Activated B cell treated with CpG ODN at 0.5 μM for 24 hours (primary cell): ENCODE measurements at places on chromosomes 5 and 9. TPM values are rescaled to one million over a fixed set of nuclear protein-coding genes. Genes with fewer than 3 reads are reported as not detected.

ROPN1L gene
- total RNA-seq: 0.49 TPM in 1 of 2 replicates, not detected in the other

GPX8 gene
- total RNA-seq: not detected in 2 replicates

LECT2 gene
- not detected in 2 replicates for total RNA-seq

BAAT gene
- not detected in 2 replicates for total RNA-seq

DOCK8 gene
- 207 and 219 TPM in 2 replicates for total RNA-seq

PAEP gene
- not detected in 2 replicates for total RNA-seq

STKLD1 gene
- 0.37 and 0.44 TPM in 2 replicates for total RNA-seq

ARL14EPL gene
- not detected in 2 replicates for total RNA-seq

DMRT3 gene
- not detected in 2 replicates for total RNA-seq

DNA sequence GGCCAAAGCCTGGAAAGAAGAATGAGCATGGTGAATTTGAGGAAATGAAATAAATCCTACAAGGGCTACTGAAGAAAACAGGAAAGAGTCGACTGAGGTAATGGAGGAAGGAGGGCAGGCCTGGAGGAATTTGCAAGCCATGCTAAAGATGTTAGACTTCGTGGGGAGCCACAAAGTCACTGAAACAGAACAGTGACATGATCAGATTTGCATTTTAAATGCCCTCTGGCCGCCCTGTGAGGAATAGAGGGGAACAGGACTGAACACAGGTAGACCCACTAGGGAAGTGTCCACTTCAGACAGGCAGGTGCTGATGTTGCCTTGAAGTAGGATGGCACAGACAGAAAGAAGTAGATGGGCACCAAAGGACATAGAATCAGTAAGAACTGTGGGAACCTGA lies 42.8 kb upstream of the RLN1 start:
- DNase-seq: no peak
- peaks cover 17% of the 10 kb centered on the region for H3K4me1 ChIP-seq
- peak overlapping the region; percentile 12 for H3K4me3 ChIP-seq
- peaks cover 31% of the 10 kb centered on the region for H3K36me3 ChIP-seq
- no peaks in the 10 kb centered on the region for H3K27me3 ChIP-seq

- no peaks in the 10 kb centered on the region for H3K4me1 ChIP-seq
- peaks cover 84% of the 10 kb centered on the region for H3K36me3 ChIP-seq
- no peak overlapping the region for H3K4me3 ChIP-seq
- DNase-seq: no peak
- H3K27ac ChIP-seq: no peak overlapping the region
These were observed 155.0 kb downstream of the MAN2A1 start for GRCh38 chr5:109844695-109845094.

- H3K27ac ChIP-seq: peak overlapping the region; percentile 19
- no peaks in the 10 kb centered on the region for H3K36me3 ChIP-seq
- H3K4me3 ChIP-seq: peak overlapping the region; percentile 39
- H3K4me1 ChIP-seq: peaks cover 36% of the 10 kb centered on the region
- H3K27me3 ChIP-seq: no peaks in the 10 kb centered on the region
These were observed 26.3 kb upstream of the PTGER4 start for GRCh38 chr5:40653221-40654022.

- H3K4me1 ChIP-seq: no peaks in the 10 kb centered on the region
- DNase-seq: no peak
- no peaks in the 10 kb centered on the region for H3K27me3 ChIP-seq
- no peak overlapping the region for H3K27ac ChIP-seq
These were observed 591.8 kb upstream of the CLINT1 start for GRCh38 chr5:158450751-158451171.

DNA sequence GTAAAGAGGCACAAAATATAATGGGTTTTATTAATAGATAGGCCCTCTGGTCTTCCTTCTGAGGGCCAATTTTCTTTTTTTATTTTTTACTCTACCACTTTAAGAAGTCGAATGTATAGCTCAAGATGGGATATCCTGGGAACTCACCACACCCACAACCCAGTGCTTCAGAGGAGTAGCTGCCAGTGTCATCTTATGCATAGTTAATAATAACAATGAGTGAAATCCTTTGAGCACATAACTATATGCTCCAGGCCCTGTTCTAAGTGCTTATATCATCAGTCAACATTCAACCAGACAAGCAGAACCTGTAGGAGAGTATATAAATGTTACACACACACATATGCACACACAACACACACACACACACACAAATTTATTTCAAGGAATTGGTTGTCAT lies 150.3 kb upstream of the ACTBL2 start:
- no peak overlapping the region for H3K4me3 ChIP-seq
- H3K4me1 ChIP-seq: no peaks in the 10 kb centered on the region
- DNase-seq: no peak
- H3K27ac ChIP-seq: no peak overlapping the region

GRCh38 chr9:87109231-87109631 lies 161.9 kb upstream of the GAS1 start:
- H3K27me3 ChIP-seq: no peaks in the 10 kb centered on the region
- no peak overlapping the region for H3K4me3 ChIP-seq
- DNase-seq: no peak
- no peak overlapping the region for H3K27ac ChIP-seq
- H3K4me1 ChIP-seq: no peaks in the 10 kb centered on the region
- H3K36me3 ChIP-seq: no peaks in the 10 kb centered on the region

DNA sequence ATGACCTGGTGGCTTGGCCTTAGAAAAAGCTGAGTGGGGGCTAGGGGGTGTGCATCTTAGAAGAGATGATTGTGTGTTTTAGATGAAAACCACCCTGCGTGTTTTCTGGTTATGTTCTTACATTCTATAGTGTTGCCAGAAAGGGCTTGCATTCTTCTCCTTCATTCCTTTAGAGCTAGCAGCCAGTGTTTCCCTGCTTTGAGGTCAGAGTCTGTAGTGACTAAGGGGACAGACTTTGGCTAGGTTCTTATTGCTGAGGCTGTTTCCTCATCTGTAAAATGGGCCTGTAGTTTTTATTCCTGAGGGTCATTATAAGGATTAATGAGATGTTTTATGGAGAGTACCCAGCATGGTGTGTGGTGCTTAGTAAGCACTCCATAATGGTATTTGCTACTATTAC lies 6.4 kb downstream of the MAST4 start:
- H3K27ac ChIP-seq: no peak overlapping the region
- peaks cover 10% of the 10 kb centered on the region for H3K4me1 ChIP-seq
- H3K27me3 ChIP-seq: peaks cover 8% of the 10 kb centered on the region
- DNase-seq: no peak
- H3K4me3 ChIP-seq: no peak overlapping the region

DNA sequence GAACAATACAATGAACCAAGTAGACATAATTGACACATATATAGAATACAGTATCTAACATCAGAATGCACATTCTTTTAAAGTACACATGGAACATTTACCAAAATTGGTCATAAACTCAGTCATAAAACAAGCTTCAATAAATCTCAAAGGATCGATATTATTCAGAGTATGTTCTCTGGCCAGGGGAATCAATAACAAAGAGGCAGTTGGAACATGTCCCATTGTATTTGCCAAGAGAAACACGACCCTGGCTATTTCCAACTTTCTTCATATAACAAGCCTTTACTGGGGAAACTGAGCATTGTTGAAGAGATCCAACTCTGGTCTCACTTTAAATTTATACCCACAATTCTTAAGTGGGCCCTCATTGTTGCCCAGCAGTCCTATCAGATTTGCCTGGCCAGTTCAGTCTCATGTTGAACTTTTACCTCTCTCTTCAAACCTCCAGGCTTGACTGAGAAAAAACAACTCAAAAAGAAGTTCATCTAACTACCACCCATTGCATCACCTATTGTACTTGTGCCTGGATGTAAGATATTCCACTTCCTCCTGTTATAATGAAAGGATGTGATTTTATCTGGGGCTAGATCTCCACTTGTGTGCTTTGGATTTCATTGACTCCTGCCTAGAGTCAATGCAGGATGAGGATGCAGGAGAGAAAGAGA lies 162.5 kb downstream of the HSPA4 start:
- H3K27me3 ChIP-seq: peaks cover 2% of the 10 kb centered on the region
- H3K4me3 ChIP-seq: no peak overlapping the region
- H3K27ac ChIP-seq: no peak overlapping the region

DNA sequence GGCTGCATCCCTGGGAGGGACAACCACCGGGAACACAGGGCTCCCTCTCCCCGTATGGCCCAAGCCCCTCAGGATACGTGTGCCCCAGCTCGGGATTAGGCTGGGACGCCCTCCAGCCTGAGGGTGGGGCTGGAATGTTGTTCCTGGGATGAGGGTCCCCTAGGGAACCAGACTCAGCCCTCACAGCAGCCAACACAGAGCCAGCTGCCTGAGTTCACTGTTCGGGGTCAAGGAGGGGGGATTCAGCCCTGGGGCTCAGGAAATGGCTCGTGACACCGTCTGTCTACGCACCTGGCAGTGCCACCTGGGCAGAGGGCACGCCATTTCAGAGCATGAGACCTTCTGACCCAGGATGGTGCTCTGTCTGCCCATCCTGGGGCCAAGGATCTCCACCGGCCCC lies 8.9 kb downstream of the RNF44 start:
- H3K4me3 ChIP-seq: no peak overlapping the region
- DNase-seq: no peak
- peak overlapping the region; percentile 24 for H3K27ac ChIP-seq
- peaks cover 37% of the 10 kb centered on the region for H3K36me3 ChIP-seq

GRCh38 chr9:26744191-26744965 lies 148.2 kb downstream of the CAAP1 start:
- DNase-seq: no peak
- H3K27ac ChIP-seq: no peak overlapping the region
- no peaks in the 10 kb centered on the region for H3K36me3 ChIP-seq
- no peaks in the 10 kb centered on the region for H3K4me1 ChIP-seq
- no peak overlapping the region for H3K4me3 ChIP-seq

GRCh38 chr5:28104080-28104479 lies 1065.7 kb upstream of the CDH9 start:
- no peaks in the 10 kb centered on the region for H3K4me1 ChIP-seq
- no peaks in the 10 kb centered on the region for H3K36me3 ChIP-seq
- H3K27ac ChIP-seq: no peak overlapping the region
- DNase-seq: no peak
- no peaks in the 10 kb centered on the region for H3K27me3 ChIP-seq

DNA sequence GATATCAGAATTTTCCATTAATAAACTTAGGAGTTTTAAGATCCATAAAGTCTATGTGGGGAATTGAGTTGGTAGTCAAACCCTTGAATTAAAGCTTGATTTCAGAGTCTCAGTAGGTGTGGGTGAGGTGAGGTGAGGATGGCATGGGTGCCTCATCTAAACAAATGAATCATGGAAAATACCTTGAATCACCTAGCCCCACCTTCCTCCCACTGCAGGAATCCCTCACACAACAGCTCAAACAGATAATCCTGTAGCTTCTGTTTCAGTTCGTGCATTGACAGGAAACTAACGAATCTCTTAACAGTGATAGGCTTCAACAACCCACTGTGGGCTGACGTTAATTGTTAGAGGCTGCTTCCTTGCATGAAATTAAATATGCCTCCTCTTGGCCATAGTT lies 185.0 kb downstream of the SREK1 start:
- H3K36me3 ChIP-seq: no peaks in the 10 kb centered on the region
- no peak for DNase-seq
- H3K4me1 ChIP-seq: no peaks in the 10 kb centered on the region
- H3K4me3 ChIP-seq: no peak overlapping the region
- H3K27ac ChIP-seq: no peak overlapping the region

DNA sequence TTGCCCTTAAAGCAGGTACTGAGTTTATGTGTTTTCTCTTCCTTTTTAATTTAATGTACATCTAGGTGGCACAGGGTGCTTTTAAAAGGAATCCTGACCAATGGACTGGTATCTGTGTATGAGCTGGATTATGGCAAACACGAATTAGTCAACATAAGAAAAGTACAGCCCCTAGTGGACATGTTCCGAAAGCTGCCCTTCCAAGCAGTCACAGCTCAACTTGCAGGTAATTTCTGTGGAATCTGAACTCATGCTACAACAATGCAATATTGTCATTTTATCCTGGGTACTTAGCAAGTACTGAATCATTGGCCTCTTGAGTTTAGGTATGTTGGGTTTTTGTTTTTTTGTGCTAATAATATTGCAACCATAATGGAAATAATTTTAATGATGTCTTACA lies 14.4 kb upstream of the TMOD1 start:
- no peaks in the 10 kb centered on the region for H3K27me3 ChIP-seq
- H3K36me3 ChIP-seq: peaks cover 74% of the 10 kb centered on the region
- H3K4me1 ChIP-seq: no peaks in the 10 kb centered on the region
- no peak overlapping the region for H3K27ac ChIP-seq
- DNase-seq: no peak

GRCh38 chr9:77731008-77731698 lies 83.0 kb upstream of the GNA14 start:
- no peaks in the 10 kb centered on the region for H3K27me3 ChIP-seq
- no peak for DNase-seq
- no peaks in the 10 kb centered on the region for H3K36me3 ChIP-seq
- no peak overlapping the region for H3K27ac ChIP-seq

DNA sequence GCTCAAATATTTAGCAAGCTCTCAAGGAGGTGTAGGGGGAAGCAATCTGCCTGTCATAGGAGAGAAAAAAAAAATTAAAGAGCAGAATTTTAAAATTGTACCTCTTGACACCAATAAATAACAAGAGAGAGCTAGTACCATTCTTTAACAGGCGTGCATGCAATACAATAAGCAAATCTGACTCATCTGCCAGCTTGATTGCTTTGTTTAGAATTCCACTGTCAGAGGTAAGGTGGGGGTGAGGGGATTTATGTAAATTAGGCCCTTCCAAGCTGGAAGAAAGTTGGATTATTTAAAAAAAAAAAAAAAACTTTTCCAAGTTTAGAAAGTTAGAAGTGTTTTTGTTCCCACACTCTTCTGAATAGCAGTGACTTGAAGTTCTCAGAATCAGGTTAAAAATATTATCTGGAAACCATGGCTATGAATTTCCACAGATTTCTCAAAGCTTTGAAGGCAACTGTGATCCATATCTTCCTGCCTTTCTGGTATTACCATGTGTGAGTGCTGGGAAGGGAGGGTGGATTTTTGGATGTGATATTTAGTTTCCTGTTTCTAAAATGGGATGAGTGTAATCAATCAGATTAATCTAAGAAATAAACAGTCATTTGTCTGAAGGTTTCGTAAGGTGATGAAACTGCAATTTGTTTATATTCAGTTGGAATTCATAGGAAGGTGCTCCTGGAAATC lies 477.5 kb downstream of the TLE4 start:
- H3K27me3 ChIP-seq: no peaks in the 10 kb centered on the region
- H3K4me3 ChIP-seq: no peak overlapping the region

DNA sequence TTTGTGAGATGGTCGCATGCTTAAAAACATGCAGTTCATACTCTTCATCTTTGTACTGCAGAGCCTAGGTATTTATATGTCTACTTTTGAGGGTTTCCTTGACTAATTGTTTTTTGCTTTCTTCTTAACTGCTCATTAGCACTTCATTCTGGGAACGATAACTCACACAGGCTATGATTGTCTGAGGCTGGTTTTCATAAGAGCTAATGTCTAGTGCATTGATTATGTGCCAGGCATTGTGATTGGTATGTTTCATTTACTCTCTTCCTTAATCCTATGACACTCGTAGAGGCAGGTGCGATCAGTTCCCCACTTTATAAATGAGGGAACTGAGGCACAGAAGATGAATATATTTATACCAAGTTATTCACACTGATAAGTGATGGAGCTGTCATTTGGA lies 93.6 kb downstream of the INSYN2B start:
- DNase-seq: no peak
- no peak overlapping the region for H3K27ac ChIP-seq
- no peak overlapping the region for H3K4me3 ChIP-seq
- peaks cover 72% of the 10 kb centered on the region for H3K36me3 ChIP-seq
- peaks cover 6% of the 10 kb centered on the region for H3K4me1 ChIP-seq

- peaks cover 40% of the 10 kb centered on the region for H3K27me3 ChIP-seq
- peak overlapping the region; percentile 7 for H3K4me3 ChIP-seq
- no peak overlapping the region for H3K27ac ChIP-seq
- DNase-seq: no peak
These were observed 7.3 kb upstream of the FOXB2 start for GRCh38 chr9:77011973-77012821.

GRCh38 chr9:79264511-79265355 lies 307.0 kb upstream of the TLE4 start:
- H3K27ac ChIP-seq: no peak overlapping the region
- no peaks in the 10 kb centered on the region for H3K4me1 ChIP-seq
- H3K36me3 ChIP-seq: no peaks in the 10 kb centered on the region
- no peak overlapping the region for H3K4me3 ChIP-seq
- peaks cover 30% of the 10 kb centered on the region for H3K27me3 ChIP-seq
- DNase-seq: no peak
